Glomerular endothelial cell (primary cell): ENCODE measurements at places on chromosomes 7 and 10. TPM values are rescaled to one million over a fixed set of nuclear protein-coding genes. Genes with fewer than 3 reads are reported as not detected.

GRCh38 chr7:93053209-93053948, 64.4 kb downstream of the SAMD9 start:
- DNase-seq: no peak

DNA sequence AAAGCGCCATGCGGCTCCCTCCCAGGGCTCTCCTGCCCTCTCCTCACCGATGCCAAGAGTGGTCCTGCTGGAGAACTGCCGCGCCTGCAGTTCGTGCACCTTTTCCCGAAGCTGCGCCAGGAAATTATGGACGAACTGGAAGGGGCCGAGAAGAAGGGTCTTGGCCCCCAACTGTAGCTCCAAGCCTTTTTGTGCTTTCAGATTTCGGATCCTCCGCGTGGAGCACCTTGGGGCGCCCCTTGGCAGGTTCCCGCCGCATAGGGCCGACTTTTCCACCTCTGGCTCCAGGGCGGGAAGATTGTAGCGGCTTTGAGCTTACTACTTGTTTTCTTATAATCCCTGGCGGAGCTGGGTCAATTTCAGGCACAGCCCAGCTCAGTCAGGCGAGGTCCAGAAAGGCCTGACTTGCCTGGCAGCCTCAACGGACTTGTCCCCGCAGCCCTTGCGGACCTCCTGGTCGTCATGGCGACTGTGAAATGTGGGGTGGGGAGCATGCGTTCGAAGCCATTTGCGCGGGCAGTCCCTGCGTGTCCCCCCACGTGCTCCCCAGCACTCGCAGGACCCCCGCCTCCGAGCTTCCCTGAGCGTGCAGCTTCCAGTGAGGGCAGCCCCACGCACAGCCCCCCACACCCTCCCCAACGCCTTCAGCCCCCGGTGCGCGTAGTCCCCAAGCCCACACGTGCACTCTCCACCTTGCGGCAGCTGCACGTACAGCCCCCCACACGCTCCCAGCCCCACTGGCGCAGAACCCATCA, 129.9 kb downstream of the KBTBD2 start:
- DNase-seq: no peak

- DNase-seq: no peak
Observed at GRCh38 chr10:33336582-33337325, 2.3 kb upstream of the NRP1 start.

DNA sequence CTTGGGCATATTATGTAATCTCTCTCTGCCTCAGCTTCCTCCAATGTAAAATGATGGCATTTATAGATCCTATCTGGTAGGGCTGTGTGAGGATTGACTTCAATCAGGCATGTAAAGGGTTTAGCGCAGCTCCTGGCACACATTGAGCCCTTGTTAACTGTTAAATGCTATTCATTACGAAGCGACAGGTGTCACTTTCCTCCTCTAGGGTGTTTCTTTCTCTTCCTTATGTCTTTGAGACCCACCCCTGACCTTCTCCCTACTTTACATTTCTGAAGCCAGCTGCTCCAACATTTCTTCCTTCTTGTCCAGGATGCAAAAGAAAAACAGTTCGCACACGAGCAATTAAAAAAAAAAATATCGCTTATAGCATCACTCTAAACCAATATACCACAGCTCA, 5.7 kb upstream of the R3HCC1L start:
- no peak for DNase-seq

DNA sequence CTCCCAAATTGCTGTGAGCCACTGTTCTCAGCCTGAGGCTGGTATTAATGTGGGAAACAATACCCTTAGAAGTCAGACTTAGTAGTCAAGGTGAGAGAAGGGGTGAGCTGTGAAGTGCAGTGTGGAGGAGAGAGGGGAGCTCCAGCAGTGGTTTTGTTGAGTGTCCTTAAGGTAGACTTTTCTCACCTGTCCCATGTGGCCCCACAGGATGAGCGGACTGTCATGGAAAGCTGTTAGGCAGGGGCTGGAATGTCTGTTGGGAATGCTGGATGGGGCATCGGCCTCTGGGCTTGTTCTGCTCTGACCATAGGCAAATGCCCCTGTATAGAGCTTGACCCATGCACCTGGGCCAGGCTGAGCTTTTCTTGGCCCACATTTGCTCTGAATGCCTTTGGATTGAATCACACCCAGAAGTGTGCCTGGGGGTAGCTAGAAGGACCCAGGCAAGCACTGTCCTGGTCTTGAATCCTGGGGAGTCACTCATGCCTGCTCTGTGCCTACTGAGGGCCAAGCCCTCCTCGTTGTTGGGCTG, 36.3 kb upstream of the SH2D4B start:
- no peak for DNase-seq

- no peak for DNase-seq
Observed at GRCh38 chr7:114630201-114630990, 215.8 kb downstream of the FOXP2 start.

DNA sequence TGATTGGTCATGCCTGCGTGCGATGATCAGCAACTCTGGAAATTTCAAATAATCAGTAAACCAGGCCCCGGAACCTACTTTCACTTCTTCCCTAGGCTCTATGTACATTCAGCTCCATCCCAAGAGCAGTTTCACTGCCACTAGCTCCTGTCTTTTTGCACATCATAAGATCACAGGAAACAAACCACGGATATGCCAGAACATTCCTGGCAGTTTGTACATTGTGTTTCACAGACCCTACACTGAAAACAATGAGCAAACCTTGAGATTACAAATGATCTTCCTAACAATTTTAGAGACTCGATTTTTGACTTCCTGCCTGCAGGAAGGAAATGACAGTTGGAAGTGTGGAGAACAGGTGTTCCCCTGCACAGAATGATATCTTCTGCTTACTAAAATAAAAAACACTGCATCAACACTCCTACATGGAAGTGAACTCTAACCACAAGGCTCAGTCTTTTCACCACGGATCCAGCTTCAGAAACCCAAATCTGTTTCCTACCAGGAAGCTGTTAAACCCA, 7.6 kb upstream of the TMEM236 start:
- DNase-seq: peak; percentile 65

DNA sequence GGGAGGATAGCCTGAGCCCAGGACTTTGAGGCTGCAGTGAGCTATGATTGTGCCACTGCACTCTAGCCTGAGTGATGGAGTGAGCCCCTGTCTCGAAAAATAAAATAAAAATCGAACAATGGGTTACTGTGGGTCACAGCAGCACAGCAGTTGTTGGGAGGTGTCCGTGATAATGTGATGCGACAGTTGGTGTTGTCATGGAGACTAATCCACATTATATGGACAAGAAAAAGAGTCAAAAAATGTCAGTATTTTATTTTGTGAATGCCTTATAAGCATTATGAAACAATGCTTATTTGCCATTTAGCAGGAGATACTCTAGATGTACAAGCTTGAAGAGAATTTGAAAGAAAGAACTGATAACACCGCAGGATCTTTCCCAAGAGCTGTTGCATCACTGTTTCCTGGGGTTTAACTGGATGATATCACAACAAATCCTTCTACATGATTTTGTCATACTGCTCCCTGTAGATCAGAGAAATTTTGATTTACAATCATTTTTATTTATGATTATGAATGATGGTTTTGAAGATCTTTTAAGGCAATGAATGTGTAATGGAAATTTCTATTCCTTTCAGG, 195.4 kb downstream of the BAMBI start:
- DNase-seq: no peak

DNA sequence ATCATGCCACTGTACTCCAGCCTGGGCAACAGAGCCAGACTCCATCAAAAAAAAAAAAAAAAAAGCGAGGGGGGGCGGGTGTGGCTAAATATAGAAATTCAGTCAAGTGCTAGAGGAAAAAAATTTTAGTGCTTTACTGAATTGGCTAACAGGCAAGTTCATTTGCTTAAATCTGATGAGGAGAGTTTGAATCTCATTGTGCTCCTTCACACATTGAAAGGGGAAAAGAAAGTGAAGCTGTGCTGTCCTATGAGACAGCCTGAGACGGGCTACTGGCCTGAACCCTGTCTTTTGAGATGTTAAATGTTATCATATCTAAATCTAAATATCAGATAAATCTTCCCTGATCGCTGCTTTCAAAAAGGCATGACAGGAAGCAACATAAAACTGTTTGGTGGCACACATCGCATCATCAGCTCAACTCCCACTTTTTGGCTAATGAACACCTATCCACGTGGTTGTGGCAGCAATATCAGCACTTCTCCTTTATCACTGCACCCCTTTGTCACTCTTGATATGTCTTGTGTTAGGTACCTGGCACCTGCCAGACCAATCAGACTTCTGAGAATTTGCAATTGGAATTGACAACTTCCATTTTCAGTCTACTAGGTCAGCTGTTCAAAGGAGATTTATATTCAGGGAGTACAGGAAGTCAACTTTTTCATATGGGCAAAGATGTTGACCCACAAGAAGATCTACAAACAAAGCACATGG, 14.0 kb upstream of the IFIT1B start:
- DNase-seq: no peak

- no peak for DNase-seq
Observed at GRCh38 chr7:16027396-16027795, 340.9 kb upstream of the MEOX2 start.

DNA sequence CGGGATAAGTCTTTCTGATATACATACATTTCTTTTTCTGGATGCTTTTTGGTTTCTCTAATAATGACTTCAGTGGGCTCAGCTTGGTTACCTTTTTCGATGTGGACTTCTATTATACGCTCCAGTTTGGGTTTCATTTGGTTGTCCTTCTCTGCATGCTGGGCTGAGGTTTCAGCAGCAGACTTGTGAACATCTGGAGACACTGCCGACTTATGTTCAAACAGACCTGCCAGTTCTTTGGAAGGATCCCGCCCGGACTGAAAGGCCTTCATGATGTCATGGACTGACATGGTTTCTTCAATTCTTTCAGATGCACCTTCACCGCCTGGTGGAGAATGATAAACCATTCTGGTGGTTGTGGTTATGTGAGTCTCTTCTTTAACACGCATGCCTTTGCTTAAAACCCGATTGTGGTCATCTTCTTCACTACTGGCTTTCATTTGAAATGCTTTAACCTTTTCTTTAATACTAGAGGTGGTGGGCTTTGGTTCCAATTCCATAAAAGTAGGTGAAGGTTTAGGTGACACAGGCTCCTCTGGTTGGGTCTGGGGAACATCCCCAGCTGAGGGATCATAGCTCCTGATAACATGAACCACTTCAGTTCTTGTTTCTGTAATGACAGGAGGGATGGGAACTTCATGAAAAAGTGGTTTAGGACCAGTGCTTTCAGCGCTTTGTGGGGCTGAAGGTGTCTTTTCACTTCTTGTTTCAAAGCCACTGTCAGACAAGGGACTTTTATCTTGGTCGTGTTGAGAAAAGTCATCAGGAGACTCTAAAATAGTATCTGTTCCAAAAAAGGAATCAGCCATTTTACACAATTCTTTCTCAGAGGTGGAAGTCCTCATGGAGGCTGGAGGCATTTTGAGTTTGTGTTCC, 167.7 kb upstream of the CCDC6 start:
- DNase-seq: no peak

GRCh38 chr7:2616387-2617324, 15.1 kb upstream of the TTYH3 start:
- DNase-seq: no peak

DNA sequence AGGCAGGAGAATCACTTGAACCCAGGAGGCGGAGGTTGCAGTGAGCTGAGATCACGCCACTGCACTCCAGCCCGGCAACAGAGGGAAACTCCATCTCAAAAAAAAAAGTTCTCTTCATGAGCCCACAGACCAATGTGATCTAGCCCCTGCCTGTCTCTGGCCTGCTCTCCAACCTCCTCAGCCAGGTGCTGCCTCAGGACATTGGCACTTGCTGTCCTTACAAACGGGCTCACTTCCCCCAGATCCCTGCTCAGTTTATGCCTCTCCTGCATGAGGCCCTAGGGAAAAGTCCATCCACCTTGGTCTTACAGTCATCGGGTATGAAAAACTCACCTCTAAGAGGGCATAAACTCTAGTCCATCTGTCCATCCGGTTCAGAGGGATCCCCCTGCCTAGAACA, 32.5 kb downstream of the TNS3 start:
- DNase-seq: no peak

GRCh38 chr7:68729371-68729770, 868.9 kb upstream of the AUTS2 start:
- DNase-seq: no peak

STEAP4 gene
- total RNA-seq: not detected in 2 replicates

GPR158 gene
- total RNA-seq: not detected in 2 replicates

GRCh38 chr7:157757211-157757610, 420.4 kb downstream of the DNAJB6 start:
- DNase-seq: no peak

CPEB3 gene
- total RNA-seq: 0.63 and 1.6 TPM in 2 replicates

- DNase-seq: no peak
Observed at GRCh38 chr10:102721954-102722353, 7.5 kb downstream of the SFXN2 start.

DNA sequence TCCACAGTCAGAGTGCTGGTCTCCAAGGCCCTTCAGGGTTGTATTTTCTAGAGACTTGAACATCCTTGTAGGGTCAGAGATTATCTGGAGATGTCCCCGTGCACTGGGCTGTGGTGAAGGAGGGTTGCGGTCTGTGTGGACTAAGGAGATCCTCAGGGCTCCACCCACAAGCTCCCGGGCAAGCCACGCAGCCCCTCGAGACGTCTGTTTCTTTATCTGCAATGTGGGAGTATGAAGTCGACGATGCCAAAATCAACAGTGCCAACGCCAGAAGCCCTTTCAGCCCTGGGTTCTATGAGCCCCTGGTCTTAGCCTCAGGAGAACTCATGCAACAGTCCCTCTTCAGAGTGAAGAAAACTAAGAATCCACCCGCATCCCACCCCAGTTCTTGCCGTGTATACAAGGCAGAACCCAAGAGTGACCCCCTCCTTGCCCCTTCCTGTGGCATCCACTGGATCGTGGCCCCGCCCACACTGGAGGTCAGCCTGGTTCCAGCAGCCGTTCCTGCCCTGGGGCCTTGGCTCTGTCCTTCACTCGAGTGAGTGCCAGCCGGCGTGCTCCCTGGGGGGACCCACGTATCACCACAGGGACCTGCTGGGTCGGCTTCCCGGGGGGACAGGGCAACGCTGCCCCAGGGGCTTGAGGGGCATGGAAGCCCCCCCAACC, 6.0 kb upstream of the SHH start:
- no peak for DNase-seq

DNA sequence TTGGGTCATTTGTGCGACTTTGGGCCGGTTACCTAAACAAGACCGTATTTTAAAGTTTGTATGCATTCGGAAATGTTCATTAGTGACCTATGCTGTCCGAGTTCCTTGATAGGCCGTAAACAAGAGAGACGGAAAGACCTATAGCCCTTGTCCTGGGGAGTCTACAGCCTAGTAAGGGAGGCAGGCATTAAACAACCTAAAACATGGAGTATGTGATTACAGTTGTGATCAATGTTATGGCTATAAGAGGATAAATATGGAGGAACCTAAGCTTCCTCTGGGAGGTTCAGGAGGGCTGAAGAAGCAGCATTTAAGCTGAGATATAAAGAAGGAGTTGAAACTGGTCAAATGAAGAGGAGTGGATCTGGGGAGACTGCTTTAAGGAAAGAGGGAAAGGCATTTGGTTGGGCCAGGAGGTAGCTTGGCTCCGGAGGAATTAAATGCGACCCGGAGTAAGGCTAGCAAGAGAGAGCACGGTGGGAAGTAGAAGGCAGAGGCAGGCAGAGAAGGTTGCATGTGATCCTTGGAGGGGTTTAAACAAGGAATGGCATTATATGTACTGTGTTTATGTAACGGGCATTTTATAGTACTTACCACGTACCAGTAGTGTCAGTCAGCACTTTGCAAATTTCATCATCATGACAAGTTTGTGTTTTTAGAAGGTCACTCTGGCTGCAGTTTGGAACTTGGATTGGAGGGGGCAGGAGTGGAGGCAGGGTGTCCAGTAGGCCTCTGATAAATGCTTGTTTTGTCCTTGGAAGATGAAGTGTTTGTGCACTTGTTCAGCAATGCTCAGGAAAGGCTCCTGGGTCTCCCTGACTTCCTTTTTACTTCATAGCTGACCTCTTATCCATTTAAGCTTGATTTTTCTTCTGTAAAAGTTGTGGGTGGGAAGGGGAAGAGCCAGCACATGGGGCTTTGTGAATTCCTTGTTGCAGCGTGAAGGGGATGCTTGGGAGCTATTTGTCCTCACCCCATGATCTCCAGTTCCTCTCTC, 1.0 kb upstream of the AVPI1 start:
- DNase-seq: no peak
